ENCODE measurements at places on chromosomes 6 and 20. TPM values are rescaled to one million over a fixed set of nuclear protein-coding genes. Genes with fewer than 3 reads are reported as not detected.

GRCh38 chr20:64055893-64056638 lies 6.6 kb upstream of the SOX18 start:
- DNase-seq = no peak

- no peak for DNase-seq
These were observed 108.4 kb upstream of the PLEKHG1 start for GRCh38 chr6:150491131-150491810.

- no peak for DNase-seq
These were observed 28.3 kb upstream of the SLC9A8 start for GRCh38 chr20:49784291-49784690.

DNA sequence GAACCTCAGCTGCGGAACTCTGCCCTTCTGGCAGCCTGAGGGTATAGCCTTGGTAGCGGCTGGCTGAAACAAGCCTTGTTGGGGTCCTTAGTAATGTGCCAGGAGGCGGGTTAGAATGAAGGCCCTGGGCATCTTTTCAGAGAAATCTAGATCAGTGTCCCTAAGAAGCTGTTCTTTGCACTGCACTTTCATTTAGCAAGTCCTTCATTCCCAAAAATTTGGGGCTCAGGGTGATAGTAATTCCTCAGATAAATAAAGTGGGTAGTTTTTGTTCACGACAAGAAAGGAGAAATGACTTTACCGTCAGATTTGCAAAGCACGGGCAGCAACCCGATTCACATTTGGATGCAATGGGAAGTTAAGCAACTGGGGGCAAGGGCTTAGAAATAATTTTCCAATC lies 3.2 kb downstream of the INSM1 start:
- DNase-seq = no peak

GRCh38 chr20:54013471-54013870 lies 56.9 kb downstream of the BCAS1 start:
- no peak for DNase-seq

GRCh38 chr6:18126121-18126520 lies 3.6 kb upstream of the NHLRC1 start:
- no peak for DNase-seq

DNA sequence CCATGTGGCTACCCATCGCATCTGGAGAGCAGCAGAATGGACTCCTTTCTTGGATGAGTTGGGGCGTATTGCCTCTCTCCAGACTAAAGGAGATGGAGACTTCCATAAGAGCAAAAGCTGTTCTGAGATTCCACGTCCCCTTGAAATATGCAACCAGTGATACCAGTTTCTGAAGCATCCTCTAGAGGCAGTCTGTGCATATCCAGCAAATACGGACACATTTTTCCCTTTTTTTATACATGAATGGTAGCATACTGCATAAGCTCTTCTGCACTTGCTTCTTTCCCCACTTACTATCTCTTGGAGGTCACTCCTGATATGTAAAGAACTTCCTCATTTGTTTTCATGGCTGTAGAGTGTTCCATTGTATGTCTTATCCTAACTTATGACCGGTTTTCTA lies 34.6 kb downstream of the TAF8 start:
- no peak for DNase-seq

DNA sequence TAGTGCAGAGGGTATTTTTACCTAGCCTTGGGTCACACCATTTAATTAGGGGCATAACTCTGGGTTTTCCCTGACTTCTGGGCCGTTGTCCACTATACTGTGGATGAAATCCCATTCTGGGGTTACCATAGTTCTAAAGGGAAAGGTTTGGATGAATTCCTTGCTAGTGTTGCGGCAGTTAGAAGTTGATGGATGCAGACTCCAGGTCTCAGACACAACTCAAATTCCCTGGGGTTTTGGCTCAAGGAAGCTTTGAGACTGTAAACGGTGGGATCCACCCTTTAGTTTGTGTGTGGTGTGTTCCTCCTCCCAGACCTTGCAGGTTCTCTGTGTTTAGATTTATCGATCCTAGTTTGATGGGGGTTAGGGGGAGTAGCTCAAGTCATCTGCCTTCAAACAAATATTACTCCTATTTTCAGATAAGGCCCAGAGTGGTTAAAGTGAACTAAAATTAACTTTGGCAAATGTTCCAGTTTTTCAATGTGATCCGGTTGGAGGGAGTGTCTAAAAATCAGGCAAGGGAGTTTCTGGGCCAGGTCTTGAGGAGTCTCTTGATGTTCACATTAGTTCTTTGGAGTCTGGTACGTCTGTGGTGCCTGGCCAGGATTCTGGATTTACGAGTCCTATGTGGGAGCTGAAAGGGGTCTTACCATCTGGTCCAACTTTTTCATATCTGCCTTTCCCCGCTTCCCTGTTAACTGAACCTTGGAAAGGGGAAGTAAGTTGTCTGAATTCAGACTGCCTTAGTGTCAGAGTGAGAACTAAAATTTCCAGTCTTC lies 1.5 kb downstream of the RALY start:
- DNase-seq = no peak

DNA sequence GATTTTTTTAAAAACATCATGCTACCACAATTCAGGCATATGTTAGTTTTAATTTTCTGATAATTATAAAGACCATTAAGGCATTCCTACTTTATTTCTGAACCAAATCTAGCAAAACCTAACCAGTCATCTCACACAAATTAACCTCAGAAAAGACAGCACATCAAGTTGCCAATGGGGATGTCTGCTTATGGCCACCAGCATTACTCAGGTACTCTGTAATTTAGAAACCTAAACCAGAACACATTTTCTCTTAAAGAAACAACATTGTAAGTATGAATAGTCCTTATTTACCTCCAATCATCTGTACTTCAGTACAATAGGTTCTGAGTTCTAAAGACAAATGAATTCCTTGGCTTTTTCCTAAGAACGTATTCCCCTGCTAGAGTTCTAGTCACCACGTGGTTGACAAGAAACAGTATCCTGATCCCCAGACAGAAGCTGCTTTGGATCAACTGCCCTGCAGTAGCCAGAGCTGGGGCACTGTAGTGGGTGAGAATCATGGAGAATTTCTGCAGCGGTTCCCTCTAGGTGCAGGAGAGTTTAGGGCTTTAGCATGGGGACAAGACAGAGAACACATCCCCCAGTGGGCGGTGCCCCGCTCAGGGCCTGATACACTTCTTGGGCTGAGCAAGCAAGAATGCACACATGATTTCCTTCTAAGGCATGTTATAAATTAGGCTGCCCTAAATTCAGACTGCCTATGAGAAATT lies 15.4 kb downstream of the GCLC start:
- no peak for DNase-seq

- no peak for DNase-seq
These were observed 1.3 kb upstream of the LIME1 start for GRCh38 chr20:63734946-63735858.

DNA sequence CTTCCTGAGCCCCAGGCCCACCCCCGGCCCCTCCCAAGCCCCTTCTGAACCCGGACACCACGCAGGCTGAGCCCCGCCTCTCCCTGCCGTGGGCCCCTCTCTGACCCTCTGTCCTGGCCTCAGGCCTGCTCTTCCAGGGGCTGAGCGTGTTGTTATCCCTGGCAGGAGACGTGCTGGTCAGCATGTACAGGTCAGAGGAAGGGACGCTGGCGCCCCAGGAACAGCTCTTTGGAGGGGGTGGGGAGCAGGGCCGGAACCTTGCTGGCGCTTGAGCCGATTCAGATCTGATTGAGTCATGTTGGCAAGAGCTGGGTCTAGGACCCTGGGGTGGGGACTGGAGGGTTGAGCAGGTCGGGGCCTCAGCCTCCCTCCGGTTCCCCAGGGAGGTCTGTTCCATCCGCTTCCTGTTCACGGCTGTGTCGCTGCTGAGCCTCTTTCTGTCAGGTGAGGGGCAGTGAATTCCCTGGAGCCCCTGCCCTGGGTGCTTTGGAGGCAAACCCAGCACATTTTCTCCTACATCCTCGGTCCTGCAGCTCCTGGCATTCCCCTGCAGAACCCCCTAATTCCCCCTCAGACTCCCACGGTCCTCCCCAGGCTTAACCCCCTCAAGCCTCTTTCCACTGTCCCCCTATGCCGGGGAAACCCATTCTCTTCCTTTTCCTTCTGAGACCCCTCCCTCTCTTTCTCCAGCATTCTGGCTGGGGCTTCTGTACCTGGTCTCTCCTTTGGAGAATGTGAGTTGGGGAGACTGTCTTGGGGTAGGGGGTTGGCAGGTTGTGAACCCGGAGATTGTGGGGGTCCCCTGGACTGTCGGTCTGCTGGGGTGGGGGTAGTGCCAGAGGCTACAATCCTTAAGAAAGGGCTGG lies 2.0 kb downstream of the SPAG4 start:
- peak; percentile 50 for DNase-seq

GRCh38 chr20:991850-992249 lies 10.3 kb downstream of the RSPO4 start:
- no peak for DNase-seq

DNA sequence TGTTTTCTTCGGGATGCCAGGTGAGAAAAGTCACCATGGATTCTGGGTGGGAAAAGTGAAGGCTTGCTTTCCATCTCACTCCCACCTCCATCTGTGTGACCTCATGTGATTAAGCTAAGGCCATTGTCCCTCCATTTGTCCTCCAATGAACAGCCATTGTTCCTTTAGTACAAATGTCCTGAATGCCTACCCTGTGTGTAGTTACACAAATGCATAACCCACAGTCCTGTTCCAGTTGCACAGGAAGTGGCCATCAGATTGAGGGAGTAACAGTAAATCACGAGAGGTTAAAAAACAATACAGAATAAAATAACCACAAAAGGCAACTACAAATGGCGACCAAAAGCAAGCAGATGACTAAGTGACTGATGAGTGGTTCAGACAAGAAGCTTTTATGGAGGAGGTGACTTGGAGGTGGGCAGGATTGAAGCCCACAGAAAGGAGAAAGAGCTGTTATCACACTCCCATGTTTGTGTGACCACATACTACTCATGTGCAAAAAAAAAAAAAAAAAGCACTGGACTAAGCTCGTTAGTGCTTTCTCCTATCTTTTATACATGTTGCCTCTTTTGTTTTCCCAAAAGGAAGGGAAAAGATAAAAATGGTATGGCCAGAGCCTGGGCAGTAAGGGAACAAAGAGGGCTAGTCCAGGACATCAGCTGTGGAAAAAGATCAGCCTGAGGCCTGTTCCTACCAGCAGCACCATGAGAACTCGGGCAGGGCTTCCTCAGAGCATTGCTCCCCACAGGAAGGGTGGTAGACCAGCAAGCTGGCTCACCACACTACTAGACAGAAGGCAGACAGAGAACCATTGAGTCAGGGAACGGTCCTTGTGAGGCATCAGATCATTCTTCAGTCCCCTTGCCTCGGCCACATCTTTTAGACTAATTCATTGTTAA lies 111.0 kb downstream of the TFAP2A start:
- DNase-seq = no peak

GRCh38 chr6:17101422-17102257 lies at the start of gene STMND1:
Gene STMND1 (plus strand): TSS chr6:17102050. CDS start chr6:17102258, 208 bp downstream.
- DNase-seq = peak; percentile 18

GRCh38 chr20:59421089-59421488 lies 120.7 kb downstream of the EDN3 start:
- DNase-seq = no peak

DNA sequence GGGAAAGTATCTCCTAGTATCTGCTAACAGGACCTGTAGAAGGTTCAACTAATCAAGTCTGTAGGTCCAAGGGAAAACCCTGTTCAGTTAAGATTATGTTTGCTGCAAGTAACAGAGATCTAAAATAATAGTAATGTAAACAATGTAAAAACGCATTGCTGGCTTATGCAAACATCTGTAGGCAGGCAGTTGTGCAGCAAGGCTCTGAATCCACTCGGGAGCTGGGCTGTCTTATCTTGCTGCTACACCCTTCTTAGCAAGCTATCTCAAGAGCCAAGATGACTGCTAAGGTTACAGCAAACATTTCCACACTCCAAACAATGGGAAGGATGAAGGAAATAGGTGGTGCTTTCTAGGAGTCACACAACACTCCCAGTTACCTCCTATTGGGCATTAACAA lies 397.3 kb upstream of the NRSN1 start:
- no peak for DNase-seq

GRCh38 chr20:56372850-56373249 lies 14.1 kb downstream of the FAM210B start:
- no peak for DNase-seq

DNA sequence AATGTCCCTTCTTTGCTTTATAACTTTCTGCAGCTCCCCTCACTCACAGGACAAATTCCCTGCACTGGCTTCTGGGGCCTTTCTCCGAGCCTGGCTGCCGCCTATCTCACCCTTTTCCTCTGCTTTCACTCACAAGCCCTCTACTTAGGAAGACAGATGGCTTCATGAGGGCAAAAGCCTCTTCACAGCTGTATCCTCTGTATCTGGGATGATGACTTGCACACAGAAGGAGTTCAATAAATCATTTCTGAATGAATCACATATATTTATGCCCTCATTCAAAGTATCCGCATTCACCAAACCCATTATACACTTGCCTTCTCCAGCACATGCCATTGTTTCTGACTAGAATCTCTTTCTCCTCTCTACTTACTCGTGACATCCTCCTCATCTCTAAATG lies 159.0 kb upstream of the RIPOR2 start:
- DNase-seq = no peak

DNA sequence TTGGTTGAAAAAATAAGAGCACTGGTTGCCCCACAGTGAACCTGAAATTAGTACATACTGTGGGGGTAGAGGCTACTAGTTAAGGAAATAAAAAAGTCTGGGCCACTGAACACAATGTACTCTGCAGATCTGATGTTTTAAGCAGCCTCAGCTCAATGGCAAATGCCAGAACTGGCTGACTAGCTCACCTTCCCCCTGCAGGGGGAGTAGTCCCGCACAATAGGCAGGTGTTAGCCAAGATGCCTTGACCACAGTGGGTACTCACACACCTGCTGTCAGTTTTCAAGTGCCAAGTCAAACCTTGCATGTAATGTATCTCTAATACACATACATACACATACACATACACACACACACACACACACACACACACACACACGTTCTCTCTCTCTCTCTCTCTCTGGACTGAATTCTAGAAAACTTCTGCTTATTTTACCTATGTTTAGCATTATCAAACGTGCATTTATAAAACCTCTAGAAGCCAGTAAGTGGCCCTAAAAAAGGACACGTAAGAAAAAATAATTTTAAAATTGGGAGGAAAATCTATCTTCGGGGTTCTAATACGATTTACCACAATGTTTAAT lies 36.1 kb downstream of the GMDS start:
- DNase-seq = no peak

DNA sequence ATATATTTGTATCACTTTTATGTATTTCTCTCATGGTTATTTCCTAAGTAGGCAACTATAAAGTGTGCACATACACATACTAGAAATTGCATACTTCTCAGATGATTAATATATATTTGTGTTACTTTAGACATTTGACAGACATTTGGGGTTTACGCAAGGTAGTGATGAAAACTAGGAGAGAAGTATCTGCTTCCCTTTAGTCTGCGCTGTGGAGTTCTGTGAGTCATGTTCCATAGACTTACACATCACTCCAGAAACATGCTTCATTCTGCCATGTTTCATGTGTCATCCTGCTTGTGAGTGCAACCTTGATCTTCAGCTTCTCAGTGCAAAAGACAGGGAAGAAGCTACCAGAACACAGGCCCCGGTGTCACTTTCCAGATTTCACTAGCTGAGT lies 200.7 kb upstream of the BMP2 start:
- DNase-seq = no peak

GRCh38 chr6:148068437-148069061 lies 274.1 kb upstream of the SASH1 start:
- no peak for DNase-seq

- DNase-seq = no peak
These were observed 40.5 kb upstream of the NKX2-4 start for GRCh38 chr20:21437816-21438215.

GRCh38 chr6:81241126-81242041 lies 511.1 kb downstream of the TENT5A start:
- peak; percentile 7 for DNase-seq

The RSPH9 gene
- 6.1 TPM for total RNA-seq

The ABHD16A gene
- total RNA-seq = 41.6 TPM

The MYBL2 gene
- 0.41 TPM for total RNA-seq

The TRAM2 gene
- total RNA-seq = 2.0 TPM

The LY6G6D gene
- total RNA-seq = not detected

The VGLL2 gene
- total RNA-seq = not detected

The MICA gene
- 0.82 TPM for total RNA-seq

Measured in frontal cortex (tissue), 4 donors.